T-helper 22 cell (primary cell): ENCODE measurements at places on chromosomes 11 and 22.

- DNase-seq, result peak; percentile 33
Observed at GRCh38 chr11:64802370-64803157, 450 bp downstream of the MAP4K2 start.

DNA sequence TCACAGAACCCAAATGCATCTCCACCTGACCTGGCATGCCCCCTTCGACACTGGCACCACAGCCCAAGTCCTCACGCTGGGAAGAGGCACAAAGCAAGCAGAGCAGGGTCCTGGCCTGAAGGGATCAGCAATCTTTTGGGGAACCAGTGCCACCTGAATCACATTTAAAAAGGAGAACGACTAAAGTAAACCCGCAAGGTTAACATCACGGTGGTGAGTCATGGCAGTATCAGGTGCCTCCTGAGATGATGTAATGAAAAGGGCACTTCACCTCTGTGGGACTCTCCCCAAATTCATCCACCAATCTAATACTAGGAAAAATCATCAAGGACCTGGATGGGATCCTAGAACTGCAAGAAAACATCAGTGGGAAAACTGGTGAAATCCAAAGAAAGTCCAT is 44.9 kb downstream of the PACSIN2 start:
- no peak for DNase-seq

DNA sequence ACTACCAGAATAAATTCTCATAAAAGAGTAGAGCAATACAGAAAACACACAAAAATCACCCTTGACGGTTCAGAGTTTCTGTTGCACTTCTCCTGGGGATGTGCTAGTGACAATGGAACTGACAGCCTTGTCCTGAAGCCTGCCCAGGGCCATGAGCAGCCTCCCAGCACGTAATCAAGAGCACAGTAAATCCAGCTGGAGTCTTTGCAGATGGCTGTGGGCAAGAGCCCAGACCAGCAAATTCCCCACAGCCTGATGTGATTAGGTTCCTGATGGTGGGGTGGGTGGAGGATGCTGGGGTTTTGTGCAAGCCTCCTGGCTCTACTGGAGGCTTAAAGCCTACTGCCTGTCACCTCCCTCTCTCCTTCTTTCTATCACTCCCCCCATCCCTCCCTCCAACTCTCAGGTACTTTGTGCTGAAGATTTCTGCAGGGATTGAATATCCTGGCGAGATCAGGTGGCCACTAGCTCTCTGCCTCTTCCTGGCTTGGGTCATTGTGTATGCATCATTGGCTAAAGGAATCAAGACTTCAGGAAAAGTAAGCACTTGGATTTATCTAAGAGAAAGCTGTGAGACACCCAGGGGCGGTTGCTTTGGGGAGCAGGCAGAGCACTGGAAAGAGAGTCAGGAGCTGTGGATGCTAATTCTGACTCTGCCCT is 18.1 kb downstream of the SLC6A5 start:
- DNase-seq, result no peak

DNA sequence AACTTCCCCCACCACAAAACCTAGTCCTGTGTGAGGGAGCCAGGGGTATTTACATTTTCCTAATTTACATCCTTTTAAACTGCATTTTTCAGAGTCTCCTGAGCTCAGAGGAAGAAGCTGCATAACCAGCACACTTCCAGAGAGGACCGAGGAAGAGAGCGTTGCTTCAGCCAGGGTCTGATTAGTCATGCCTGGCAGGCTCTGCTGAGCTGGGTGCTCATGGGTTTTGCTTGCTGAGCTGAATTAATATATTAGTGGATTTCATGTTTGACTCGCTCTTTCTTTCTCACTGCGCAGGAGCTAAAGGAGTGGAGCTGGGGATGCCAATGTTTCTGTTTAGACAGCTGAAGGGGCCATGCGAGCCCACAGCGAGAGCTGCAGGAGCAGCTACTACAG is 539.3 kb upstream of the B3GAT1 start:
- no peak for DNase-seq

- DNase-seq, result no peak
Observed at GRCh38 chr11:12079726-12080556, 30.4 kb upstream of the MICAL2 start.

DNA sequence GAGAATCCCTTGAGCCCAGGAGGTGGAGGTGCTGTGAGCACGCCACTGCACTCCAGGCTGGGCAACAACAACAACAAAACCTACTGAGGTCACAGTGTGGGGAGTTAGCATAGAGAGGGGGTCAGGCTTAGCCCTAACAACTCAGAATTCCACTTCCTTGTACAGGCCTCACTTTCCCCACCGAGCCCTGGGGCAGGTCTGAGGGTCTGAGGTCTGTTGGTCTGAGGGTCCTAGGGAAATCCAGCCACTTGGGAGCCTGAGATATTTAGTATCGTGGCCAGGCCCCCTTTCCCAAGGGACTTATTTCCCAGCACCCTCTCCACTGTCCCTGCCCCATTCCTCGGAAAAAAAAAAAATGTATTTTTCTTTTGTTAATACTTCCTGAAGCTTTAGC is 34.8 kb upstream of the HORMAD2 start:
- DNase-seq, result no peak

- DNase-seq, result no peak
Observed at GRCh38 chr11:76863196-76863777, 2.6 kb downstream of the ACER3 start.

- DNase-seq, result no peak
Observed at GRCh38 chr11:133506023-133506422, 26.3 kb downstream of the OPCML start.

DNA sequence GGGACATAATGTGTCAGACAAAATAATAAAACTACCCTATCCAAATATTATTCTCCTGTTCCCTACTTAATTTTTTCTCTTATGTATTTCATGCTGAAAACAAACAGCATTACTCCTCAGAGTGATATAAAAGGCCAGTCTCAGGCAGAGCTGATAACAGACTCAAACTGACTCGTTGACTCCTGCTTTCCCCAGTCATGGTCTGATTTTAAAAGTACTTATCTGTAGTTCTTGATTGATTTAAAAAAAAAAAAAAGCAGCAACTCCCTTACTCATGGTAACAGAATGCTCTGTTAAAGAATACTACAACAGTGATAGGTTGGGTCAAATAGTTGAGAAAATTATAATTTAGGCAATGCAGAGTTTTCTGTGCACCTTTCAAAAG is 90.3 kb upstream of the BARX2 start:
- no peak for DNase-seq

DNA sequence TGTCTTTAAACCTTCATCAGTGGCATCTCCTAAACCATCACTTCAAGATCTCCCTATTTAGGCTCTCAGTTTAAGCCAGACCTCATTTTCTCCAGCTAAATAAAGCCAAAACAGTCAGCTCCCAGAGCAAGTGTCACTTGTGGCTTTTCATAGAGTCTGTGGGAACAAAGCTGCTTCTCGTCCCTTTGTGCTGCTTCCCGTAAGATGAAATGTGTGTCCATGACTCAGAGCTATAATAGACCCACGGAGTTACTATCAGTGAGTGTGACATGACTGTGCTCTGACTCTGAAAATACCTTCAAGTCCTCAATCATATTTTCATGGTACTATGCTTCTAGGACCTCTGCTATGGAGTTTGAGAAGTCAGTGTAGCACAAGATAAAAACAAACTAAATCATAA is 57.3 kb upstream of the SLN start:
- DNase-seq, result no peak

- no peak for DNase-seq
Observed at GRCh38 chr22:28903729-28904128, 20.4 kb downstream of the ZNRF3 start.

- no peak for DNase-seq
Observed at GRCh38 chr11:35426351-35426750, 7.0 kb upstream of the SLC1A2 start.

GRCh38 chr11:77993902-77994301 is 566 bp downstream of the INTS4 start:
- DNase-seq, result no peak

GRCh38 chr11:130652671-130653335 is 204.4 kb downstream of the ADAMTS15 start:
- DNase-seq, result no peak

DNA sequence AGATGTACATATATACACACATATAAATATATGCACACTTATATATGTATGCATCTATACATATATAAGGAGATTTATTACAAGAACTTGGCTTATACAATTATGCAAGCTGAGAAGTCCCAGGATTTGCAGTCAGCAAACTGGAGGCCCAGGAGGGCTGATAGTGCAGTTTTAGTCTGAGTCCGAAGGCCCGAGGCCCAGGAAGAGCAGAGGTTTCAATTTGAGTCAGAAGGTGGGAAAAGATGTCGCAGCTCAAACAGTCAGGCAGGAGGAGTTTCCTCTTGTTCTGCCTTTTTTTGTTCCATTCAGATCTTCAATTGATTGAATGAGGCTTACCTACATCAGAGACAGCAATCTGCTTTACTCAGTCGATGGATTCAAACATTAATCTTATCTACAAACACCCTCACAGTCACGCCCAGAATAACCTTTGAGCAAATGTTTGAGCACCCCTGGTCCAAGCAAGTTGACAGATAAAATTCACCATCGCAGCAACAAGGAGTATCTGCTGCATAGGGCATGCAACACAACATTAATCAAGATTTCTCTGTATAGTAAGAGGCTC is 4.0 kb upstream of the SGSM1 start:
- no peak for DNase-seq

DNA sequence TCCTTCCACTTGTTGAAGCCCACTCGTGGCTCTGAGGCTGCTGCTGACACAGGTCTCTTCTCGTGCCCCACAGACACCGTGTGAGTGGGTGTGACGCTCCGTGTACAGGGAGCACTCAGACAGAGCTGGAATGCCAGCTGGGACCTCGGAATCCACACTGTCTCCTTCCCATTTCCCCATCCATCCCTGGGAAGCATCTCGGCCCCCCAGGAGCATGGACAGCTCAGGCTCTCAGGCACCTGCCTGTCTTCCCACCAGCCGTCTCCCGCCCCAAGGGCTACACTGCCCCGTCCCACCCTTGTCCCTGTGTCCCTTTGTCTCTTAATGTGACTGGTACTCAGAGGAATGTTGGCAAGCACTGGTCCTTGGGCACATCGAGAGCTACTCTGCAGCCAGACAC is 63.8 kb downstream of the ARHGAP8 start:
- no peak for DNase-seq

GRCh38 chr11:128361451-128362020 is 225.8 kb downstream of the ETS1 start:
- DNase-seq, result no peak

DNA sequence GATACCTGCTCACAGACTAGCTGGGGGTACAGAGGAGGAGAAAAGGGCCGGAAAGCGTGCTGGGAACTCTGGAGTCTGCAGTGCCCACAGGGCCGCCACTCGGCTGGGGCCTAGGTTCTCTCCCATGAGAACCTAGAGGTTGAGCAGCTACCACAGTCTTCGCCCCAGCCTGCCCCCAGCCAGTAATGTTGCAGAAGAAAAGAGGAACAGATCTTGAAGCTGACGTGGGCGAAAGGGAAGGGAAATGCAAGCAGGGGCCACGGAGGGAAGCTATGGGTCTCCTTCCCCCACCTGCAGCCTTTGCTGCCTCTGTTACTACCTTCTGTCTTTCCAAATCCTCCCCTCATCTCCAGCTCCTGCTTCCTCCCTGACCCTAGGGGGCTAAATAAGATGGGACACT is 28.8 kb upstream of the P2RY2 start:
- DNase-seq, result no peak

GRCh38 chr11:132993991-132994502 is 538.3 kb downstream of the OPCML start:
- no peak for DNase-seq

GRCh38 chr22:22103078-22103875 is 120.7 kb upstream of the TOP3B start:
- no peak for DNase-seq

DNA sequence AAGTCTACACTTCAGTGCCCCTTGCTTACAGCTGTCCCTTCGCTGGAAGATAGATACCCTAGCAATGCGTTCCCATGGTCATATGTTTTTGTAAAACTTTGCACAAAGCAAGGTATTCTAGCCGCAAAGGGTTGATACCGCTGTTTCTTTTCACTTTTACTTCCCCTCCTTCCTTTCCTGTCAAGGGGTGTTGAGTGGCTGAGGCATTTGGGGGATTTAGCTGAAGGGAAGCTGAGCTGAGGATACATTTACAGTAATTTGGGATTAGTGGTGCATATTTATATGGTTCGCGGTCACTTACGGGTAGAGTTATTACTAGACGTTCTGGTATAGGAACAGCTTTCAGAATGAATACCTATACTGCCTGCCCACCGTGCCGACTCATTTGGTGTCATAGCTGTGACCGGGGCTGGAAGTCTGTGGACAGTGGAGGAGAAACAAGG is 86.9 kb upstream of the WNT11 start:
- DNase-seq, result no peak

DNA sequence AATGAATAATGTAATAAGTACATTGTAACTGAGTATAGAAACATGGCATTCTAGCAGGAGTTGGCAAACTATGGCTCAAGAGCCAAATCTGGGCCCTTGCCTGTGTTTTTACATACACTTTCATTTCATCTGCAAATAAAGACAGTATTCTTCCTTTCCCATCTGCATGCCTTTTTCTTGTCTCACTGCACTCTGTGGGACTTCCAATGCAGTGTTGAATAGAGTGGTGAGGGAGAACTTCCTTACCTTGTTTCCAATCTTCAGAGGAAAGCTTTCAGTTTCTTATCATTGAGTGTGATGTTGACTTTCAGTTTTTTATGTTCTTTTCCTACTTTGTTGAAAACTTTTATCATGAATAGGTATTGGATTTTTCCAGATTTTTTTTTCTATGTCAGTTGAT is 82.1 kb downstream of the USP47 start:
- DNase-seq, result no peak

GRCh38 chr11:94832604-94833235 is 64.6 kb downstream of the AMOTL1 start:
- no peak for DNase-seq

- peak; percentile 69 for DNase-seq
Observed at GRCh38 chr11:128522943-128523518, 64.3 kb downstream of the ETS1 start.

DNA sequence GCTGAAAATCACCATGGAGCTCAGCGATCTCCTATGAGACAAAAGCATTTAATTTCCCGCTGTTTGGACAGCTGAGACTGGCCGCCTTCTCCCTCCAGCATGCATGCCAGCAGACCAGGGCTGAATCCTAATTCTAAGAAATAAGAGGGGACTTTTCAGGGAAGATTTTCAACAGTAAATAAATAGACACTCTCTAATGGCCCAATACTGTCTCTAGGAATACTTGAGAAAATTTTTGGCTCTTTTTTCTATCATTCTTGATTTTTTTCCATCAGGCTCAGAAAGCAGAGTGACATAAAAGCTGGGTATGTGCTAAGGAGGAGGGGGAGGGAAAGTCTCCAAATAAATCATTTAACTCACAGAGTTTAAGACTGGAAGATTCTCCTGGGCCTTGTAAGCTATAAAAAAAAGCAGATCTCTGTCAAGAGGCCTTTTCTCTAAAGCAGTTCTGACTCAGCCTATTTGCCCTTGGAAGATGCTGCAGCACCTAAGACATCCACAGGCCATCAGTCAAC is 17.6 kb upstream of the SPON1 start:
- DNase-seq, result no peak

- DNase-seq, result no peak
Observed at GRCh38 chr11:70763606-70764005, 365.3 kb downstream of the CTTN start.

DNA sequence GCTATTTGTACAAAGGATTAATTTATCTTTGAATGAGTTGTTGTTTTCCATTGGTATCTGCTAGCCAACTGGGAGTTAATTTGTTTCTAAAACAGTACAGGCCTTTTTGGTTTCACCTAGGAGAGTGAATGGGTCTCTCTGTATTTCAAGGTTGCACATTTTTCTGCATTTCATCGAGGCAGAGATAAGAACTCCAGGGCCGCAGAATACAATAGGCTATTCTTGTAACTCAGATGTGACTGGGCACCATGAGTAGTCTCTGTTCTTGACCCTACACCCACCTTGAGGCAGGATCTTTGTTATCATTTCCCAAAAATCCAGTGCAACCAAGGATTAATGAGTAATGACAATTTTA is 51.7 kb upstream of the OR9Q1 start:
- no peak for DNase-seq
